ENCODE measurements at places on chromosomes 4 and X. TPM values are rescaled to one million over a fixed set of nuclear protein-coding genes. Genes with fewer than 3 reads are reported as not detected.

The UGT2B17 gene
- total RNA-seq, result 1.3 TPM

The PAGE2 gene
- total RNA-seq, result not detected

The TCEAL6 gene
- total RNA-seq, result not detected

The AMOT gene
- 1.5 TPM for total RNA-seq

The SHOX gene
- not detected for total RNA-seq

The KCTD8 gene
- total RNA-seq, result not detected

The CHIC2 gene
- total RNA-seq, result 21.7 TPM

Data from liver (tissue), 10 donors.